ENCODE measurements at places on chromosomes 5 and 9. TPM values are rescaled to one million over a fixed set of nuclear protein-coding genes. Genes with fewer than 3 reads are reported as not detected.
A peak's percentile ranks its signal among the peaks of the same experiment; 100 is the strongest.

GRCh38 chr9:137076636-137077009, 694 bp upstream of the UAP1L1 start:
- DNase-seq = no peak

DNA sequence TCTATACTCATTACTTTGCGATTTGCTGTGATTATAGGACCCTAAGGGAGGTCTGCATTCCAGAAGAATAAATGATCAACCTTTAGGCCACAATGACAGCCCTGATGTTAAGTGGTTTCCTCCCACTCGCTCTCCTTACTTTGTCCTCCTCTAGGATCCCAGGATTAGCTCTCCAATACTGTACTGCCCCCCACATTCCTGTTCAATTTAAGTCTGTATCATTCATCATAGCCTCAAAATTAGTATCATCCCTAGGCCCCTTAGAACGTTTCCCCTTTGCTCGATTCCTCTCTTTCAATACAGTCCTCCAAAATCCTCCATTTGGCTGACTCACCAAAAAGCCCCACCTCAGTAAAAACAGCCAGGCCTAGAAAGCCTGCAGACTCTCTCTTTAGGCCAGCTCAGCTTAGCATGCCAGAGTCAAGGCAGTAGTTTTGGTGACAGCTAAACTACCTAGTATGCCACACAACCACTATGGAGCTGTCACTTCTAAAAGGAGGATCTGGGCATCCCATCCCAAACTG, 24.4 kb downstream of the RNF145 start:
- DNase-seq = no peak

GRCh38 chr5:535846-536698, 11.8 kb upstream of the SLC9A3 start:
- DNase-seq = no peak

The PRRX2 gene
- 14.2 TPM for polyA plus RNA-seq

GRCh38 chr5:6525910-6526309, 77.3 kb downstream of the UBE2QL1 start:
- peak; percentile 73 for DNase-seq

- DNase-seq = peak; percentile 31
Measured at GRCh38 chr5:66710557-66711088, 114.4 kb downstream of the MAST4 start.

DNA sequence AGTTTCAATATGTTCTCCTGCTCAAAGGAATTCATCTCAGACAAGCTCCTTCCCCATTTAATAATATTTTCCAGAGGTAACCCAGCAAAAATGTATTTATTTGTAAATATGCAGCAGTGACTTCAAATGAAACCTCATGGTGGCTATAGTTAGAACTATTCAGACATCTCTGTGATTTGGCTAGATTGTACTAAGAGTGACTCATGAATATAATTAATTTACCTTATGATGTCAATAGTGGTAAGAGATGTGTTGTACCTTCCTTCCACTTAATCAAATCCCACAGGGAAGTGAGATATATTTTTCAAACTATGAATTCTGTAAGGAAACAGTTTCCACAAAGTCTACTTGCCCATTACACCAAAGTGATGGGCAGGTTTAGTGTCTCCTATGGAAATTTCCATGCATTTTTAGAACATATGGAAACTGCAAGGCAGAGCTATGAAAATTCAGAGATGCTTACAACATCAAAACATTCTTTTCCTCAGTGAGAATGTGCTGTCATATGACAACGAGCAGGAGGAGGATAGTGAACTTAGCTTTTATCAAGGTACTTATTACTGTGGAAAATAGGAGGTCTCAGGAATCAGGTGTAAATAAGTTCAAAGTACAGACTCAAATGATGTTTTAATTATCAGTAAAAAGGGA, 34.0 kb upstream of the SPDL1 start:
- DNase-seq = no peak

The GABBR2 gene
- 1.4 TPM for polyA plus RNA-seq

The PCDHGC5 gene
- polyA plus RNA-seq = 1.1 TPM

DNA sequence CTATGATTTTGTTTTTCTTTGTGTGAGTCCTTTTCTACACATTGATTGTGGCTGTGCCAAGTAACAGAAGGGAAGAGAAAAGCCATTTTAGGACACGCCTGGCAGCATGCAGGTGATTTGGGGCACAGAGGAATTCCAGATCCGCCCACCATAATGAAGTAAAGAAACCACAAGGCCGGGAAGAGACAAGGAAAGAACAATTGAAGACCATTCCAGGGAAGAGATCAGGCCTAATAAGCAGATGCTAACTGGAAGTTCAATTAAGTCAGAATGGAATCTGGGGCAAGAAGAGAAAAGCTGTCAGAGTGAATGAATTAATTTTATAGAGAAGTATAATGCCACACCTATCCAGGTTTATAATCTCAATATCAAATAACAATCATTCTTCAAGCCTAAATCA, 110.2 kb upstream of the ISL1 start:
- no peak for DNase-seq

DNA sequence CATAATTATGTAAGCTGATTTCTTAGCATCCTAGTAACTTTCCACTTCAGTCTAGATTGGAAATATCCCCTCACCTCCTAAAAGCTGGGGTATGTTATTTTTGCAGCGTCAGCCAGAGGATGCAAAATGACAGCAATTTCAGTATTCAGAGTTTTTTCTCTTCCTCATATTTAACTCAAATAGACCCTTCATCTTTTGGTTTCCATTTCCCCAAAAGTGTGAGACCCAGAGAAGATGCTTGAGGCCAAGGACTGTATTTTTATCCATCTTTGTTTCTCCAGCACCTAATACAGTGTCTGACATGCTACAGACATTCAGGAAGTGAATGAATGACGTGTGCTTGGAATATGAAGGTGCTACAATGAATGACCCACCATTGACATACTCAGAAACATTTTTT, 75.5 kb upstream of the RANBP3L start:
- no peak for DNase-seq

DNA sequence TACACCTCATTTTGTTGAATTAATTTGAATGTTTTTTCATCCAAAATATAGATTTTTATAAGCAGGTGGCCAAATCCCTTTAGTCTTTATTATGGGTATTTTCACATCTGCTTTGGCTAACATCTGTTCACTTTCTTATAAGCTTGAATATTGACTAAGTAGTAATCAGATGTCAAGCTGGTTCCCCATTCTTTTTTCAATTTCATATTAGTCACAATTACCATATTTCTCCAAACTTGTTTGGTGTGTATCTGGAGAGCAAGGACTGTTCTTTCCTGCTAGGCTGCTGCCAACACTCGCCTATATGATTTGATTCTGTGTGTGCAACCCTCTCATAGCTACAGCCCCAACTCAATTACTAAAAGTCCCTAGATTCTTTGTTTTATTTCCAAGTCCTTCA, 608.5 kb downstream of the PSAT1 start:
- DNase-seq = no peak

DNA sequence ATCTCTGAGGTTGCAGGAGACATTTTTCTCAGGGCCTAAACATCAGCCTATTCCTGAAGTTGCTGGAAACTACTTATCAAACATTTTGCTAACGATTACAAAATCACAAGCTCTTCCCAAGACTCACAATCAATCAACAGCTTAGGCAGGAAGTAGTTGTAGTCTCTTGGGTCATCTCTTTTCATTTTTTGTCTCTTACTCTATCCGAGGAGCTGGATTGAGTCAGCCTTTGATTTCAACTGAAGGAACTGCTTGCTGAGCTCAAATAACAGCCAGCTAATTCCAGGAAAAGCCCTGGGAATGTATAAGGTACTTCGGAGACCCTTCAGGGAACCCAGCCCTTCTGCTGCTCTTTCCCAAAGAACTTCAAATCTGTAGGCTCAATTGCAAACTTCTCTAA, 398.9 kb downstream of the PLK2 start:
- no peak for DNase-seq

- no peak for DNase-seq
Measured at GRCh38 chr5:68398146-68398812, 182.7 kb downstream of the PIK3R1 start.

The SPAG8 gene
- polyA plus RNA-seq = 9.2 TPM

The NR2F1-AS1 gene
- polyA plus RNA-seq = 20.8 TPM

DNA sequence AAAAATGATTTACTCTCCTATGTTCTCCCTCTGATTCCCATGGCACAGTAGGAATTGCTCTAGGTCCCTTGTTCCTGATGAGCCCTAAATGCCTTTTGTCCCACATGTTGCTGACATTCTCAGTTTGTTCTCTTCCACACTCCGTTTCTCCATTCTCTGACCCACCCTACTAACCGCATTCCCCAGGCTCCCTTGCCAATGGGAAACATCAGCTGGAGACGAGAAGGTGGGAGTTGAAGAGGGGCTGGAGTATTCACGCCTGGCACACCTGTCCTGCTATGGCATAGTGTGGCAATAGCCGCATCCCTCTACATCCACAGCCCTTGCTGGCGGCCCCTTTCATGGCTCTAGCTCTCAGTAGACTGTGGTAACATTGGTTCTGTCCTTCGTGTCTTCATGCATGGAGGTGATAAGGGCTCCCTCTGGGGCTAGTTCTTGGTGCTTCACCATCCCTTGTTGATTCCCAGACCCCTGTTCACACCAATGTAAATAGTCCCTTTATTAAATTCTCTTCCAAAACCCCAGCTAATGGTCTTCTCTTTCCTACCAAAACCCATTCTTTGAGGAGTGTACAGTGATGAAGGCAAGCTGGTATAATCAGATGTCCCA, 16.4 kb upstream of the ARL15 start:
- DNase-seq = no peak

GRCh38 chr5:124960266-124960665, 213.8 kb upstream of the ZNF608 start:
- DNase-seq = no peak

The VCAN gene
- polyA plus RNA-seq = 31.9 TPM

GRCh38 chr5:218457-219291, 554 bp downstream of the SDHA start:
- DNase-seq = peak; percentile 54

DNA sequence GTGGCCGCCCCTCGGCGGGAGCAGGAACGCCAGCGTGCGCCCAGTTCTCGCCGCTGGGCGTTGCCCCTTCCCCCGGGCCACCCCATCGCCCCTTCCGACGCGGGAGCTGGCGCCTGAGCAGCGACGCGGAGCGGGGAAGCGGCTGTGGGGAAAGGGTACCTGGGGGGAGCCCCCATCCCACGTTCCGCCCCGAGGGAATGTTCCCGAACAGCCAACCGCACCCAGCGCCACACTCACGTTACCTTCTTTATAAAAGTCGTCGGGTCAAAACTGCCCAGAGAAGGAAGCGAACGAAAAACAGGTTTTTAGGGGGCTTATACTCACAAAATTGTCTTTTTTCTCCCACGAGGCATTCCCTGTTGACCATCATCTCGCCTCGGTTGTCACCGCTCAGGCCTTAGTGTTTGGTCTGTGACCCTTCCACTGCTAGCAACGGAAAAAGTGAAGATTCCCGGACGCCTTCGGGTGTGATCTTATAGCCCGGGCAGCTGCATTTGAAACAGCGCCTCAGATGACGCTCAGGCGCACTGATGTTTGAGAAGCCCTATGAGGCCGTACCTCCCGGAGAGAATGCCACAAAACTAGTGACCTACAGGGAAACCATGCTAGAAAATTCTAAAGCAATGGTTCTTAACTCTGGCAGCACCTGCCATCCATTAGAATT, 475 bp upstream of the GOLM1 start:
- DNase-seq = peak; percentile 61

The FGF10 gene
- 1.1 TPM for polyA plus RNA-seq

GRCh38 chr9:83651558-83651957, 28.6 kb downstream of the IDNK start:
- no peak for DNase-seq

DNA sequence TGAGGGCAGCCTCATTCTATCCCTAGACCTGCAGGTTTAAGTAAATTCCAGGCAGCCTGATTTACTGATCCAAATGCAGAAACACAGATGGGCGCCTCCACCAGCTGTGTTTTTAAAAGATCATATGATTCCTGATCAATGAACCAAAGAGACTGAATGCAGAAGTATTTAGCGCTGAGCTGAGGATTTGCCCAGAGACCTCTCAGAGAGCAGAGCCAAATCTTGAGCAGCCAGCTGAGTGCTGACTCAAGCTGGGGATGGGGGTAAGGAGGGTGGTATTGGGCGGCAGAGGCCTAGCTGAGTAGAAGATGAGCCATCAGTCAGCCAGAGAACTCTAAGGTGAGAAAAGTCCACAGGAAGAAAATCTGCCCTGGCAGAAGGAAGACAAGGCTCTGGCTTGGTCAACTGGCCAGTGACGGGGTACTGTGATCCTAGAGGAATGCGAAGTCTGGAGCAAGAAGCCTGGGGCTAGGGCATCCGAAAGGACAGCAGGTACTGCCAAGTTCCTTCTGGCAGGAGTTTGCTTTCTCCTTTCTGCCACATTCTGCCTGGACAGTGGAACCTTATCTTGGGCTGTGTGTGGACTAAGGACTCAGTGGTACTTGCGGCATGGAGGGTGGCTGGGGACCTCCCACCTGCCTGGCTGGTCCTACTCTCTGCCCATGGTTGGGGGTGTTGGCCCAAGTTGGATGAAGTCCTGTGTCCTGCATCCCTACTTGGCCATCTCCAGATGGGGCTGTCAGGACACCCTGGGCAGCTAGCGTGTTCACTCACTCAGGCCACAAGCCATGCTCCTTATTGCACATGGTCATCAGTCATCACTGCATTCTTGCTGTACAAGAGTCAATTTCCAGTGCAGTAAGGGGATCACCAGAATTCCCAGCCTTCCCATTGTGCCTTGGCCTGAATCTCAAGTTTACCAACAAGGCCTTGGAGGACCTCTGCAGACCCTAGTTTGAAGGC, 34.5 kb upstream of the CDKN2AIPNL start:
- no peak for DNase-seq

The PCDHA7 gene
- 0.20 TPM for polyA plus RNA-seq

GRCh38 chr9:79623799-79624721, 52.3 kb downstream of the TLE4 start:
- peak; percentile 26 for DNase-seq

The TMEFF1 gene
- not detected for polyA plus RNA-seq
